Natural killer cell treated with Interleukin-12 subunit alpha and Interleukin-12 subunit beta and Interleukin-15 and Interleukin-18, amount 100 ng/mL, for 72 hours (primary cell): ENCODE measurements at places on chromosomes 4 and X.

DNA sequence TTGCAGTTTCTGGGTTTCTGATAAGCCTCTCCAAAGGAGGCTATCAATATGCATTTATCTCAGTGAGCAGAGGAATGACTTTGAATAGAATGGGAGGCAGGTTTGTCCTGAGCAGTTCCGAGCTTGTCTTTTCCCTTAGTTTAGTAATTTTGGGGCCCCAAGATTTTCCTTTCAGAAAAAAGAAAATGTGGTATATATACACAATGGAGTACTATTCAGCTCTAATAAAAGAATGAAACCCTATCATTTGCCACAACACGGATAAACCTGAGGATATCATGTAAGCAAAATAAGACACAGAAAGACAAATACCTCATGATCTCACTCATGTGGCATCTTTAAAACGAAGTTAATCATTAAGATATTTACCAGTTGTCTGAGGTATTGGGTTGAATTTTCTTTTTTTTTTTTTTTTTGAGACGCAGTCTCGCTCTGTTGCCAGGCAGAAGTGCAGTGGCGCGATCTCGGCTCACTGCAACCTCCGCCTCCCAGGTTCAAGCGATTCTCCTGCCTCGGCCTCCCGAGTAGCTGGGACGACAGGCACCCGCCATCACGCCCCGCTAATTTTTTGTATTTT lies 540 bp downstream of the ZNF721 start:
- no peak for DNase-seq

GRCh38 chr4:113776679-113777078 lies 15.1 kb upstream of the CAMK2D start:
- no peak for DNase-seq

DNA sequence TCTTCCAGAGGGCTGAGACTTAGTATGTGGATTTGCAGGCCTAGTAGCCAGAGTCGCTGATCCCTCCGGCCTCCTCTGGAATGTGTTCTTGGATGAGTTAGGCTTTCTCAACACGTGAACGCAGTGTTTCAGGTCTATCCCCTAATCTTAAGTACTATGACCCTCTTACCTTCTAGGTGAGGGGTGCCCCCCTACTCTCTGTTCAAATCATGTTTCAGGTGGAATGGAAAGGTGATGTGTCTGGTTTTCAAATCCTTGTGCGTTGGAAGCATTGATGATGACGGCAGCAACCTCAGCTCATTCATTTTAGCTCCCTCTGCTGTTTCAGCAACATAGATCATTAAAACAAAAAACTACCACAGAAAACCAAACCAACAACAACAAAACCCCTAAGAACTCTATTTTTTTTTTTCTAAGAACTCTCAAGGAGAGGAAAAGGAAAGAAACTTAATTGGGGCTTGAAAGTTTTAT lies 56.4 kb downstream of the RWDD4 start:
- no peak for DNase-seq

DNA sequence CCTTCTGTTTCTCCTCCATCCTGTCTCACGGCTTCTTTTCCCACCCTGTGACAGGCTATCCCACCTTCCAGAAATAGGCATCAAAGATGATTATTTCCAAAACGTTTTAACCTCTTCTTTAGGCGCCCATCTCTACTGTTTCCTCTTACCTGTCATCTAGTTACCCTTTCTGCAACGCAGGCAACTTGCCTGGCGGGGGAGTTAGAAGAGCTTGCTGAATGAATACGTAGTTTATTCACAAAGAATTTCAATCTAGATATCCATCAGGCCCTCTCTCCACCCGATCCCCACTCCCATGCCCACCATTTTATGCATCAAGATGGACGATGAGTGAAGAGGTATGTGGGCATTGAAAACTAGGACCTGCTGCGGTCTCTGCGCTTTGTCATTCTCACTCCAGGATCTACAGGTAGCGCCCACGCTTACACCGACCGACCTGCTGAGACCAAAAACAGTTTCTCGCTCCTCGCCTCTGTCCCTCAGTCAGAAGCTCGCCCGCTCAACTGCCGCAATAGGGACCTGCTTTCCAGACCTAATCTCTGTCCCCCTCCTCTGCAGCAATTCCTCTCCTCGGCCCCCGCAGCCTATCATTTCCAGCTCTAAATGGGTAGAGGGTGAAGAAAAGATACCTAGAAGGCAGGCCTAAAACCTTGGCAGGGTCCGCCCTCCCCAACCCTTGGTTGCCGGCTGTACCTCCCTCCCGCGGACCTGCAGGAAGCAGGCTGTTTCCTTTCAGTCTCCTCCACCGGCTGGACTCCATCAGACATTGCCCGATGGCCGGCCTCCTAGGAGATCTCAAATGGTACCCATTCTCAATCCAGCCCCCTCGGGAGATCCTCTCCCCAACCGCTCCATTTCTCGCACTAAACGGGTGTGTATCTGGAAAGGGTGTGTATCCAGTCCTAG lies 624 bp downstream of the BEX5 start:
- no peak for DNase-seq

DNA sequence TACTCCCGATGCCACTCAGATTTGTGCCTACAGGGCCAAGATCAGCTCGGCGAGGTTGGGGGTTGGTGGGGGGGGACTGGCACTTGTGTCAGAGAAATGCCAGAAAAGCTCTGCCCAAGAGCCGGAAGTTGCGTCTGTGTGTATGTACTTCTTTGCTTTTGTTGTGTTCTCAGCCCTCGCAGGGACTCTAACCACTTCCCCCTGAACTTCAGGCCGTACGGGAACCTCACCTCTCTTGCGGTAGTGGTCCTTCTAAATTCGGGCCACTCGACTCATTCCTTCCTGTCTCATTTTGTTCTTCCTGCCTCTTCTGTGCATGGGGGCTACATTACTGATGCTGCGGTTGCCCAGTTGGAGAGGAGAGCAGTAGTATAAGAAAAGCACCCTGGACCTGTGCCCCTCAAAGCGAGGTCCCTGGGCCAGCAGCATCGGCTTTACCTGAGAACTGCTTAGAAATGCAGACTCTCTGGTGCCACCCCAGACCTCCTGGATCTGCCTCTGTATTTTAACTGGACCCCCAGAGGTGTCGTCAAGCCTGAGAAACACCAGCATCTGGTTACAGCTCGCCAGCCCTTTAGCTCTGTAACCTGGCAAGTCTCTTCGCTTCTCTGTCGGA lies 146.3 kb upstream of the RPS6KA3 start:
- peak; percentile 66 for DNase-seq

DNA sequence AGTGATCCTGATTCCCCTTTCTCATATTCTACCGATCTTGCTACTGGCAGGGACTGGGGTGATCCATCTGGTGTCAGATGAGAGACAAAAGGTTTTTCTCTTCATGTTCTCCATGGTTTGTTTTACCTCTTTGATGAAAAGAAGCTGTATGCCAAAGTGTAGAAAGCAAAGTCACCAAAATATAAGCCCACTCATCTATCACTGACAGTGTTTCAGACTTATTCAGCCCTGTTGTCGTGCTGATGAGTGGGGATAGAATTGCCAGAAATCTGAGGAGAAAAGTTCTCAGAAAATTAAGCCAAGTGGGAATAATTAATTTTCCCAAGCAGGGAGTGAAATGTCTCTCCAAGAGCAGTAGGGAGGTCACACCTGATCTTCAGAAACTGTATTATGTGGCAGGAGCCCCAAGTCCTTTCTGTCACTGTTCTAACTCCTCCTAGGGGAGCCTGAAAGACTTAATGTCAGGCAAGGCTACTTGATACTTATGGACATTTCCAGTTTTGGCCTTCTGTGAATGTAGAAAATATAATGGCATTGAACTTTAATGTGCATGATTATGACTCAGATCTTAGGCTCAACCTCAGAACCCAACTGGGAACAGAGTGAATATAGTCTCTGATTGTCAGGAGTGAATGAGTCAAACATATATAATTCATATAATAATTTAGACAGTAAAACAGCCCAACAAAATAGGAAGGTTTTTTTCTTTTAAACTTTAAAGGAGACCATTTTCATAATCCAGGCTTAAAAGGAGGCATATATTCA lies 298.1 kb downstream of the ANKRD50 start:
- DNase-seq: no peak

DNA sequence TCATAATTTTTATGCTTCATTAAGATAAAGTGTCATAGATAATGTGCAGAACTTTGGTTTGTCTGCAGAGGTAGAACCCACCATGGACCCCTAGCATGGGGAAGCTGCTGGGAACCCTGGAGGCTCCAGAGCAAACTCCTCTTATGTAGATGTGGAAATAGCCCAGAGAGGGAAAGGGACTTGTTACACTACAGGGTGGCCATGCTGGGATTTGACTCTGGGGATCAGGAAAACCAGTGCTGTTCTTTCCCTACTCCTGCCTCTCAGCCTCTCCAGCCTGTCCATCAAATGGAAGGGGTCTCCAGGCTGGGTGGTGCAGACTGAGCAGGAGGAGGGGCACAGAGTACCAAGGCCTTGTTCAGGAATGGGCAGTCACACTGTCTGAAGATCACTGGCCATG lies 54.2 kb downstream of the MSX1 start:
- DNase-seq: no peak

- no peak for DNase-seq
Measured at GRCh38 chrX:103414561-103414960, 38.2 kb downstream of the BEX3 start.

- no peak for DNase-seq
Measured at GRCh38 chr4:123651536-123652180, 255.1 kb downstream of the SPRY1 start.

DNA sequence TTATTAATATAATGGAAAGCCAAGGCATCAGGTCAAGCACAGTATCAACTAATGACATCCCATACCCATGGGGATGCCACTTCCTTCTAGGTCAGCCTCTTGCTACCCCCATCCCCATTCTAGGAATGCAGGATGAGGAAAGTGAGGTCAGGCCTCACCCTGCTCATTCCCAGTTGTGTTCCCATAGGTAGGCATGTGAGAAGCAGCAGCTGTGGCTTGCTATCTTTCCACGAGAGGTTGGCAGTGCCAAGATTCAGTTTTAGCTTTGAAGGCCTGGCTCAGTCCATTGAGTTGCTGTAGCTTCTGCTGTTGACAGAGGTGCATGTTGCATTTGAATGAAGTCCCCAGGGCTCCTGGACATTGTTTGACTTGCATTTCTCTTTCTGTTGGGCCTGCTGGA lies 15.5 kb downstream of the LONRF3 start:
- no peak for DNase-seq

DNA sequence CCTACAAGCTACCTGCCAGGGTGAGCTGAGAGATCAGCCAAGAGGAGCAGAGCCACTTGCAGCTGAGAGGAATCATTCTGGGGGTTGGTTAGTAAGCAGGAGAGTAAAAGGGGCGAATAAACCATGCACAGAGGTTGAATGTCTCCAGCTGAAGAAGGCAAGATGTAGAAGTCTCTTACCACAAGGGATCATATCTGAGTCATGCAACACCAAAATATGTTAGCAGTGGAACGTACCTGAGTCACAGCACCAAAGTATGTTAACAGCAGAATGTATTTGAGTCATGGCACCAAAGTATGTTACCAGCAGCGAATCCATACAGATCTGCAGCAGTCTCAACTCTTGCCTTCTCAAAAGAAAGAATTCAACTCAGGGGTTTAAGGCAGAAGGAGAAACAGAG lies 29.9 kb downstream of the C4orf51 start:
- no peak for DNase-seq

DNA sequence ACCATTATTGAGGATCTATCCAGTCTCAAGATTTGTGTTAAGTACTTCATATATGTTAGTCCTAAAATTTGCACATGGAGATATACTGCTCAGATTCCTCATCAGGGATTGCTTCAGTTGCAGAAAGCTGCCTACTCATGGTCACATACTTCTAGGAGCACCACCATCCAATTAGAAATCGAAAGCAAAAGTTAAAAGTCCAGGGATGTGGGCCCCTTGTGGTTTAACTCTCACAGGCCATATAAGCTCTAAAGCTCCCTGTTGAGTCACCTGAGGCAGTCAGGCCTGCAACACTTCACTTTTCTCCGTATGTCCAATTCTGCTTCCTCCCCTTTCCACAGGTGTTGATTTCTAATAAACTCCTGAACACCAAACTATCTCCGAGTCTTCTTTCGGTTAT lies 84.2 kb downstream of the CNOT6L start:
- DNase-seq: peak; percentile 73

DNA sequence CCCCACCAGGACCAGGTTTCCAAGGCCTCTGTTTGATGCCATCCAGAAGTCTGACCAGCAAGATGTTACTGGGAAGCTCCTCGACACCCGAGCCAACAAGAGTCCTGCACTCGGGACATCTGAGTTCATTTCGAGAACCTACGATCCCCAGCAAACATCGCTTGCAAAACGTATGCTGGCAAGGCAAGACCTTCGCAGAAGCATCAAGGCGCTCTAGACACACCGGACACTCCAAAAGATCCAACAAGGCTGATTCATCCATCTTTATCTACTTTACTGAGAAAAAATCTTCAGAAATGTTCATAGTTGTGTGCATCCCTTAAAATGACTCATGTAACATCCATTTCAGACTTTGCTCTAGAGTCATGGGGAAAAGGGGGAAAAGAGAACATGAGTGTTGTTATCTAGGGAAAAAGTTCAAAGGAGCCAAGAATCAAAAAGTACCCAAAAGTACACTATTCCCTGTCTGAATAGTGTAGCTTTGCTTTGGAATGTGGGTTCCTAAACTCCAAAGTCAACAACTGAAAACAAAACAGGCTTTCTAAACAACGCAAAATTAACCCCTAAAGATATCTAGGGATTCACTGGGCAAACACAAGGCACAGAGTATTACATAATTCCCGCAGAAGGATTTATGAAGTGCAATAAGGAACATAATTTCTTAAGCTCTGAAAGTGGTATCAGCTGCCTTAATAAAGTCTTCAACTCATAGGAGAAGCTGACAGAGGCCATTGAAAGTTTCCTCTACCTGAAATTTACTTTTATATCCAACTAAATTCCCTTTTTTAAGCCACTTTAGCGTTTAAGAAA lies 1.6 kb downstream of the SH3RF1 start:
- DNase-seq: no peak

DNA sequence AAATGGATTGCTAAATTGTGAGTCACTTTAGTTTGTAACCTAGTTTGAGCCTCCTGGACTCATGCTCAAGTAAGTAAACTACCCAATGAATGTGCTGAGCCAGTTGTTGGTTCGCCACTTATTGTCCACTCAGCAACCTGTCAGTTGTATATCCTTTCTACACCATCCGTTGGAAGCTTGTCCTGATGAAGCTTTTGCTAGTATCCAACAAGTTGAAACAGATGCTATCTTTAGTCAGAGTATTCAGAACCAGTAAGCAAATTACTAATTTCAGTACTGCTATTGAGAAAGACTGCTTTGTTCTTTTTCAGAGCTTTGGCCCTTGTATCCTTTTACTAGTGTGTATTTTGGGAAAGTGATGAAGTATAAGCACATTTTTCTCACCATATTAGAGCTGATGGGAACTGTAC lies 4.3 kb upstream of the NAA15 start:
- no peak for DNase-seq
